HS-5 (cell line): ENCODE measurements at places on chromosomes 4 and X.

GRCh38 chr4:101286663-101287062 is 60.7 kb downstream of the PPP3CA start:
- no peak for DNase-seq

- DNase-seq = no peak
Measured at GRCh38 chr4:22869235-22869634, 176.5 kb downstream of the GBA3 start.

GRCh38 chrX:106932960-106933537 is 12.8 kb downstream of the CLDN2 start:
- DNase-seq = no peak

DNA sequence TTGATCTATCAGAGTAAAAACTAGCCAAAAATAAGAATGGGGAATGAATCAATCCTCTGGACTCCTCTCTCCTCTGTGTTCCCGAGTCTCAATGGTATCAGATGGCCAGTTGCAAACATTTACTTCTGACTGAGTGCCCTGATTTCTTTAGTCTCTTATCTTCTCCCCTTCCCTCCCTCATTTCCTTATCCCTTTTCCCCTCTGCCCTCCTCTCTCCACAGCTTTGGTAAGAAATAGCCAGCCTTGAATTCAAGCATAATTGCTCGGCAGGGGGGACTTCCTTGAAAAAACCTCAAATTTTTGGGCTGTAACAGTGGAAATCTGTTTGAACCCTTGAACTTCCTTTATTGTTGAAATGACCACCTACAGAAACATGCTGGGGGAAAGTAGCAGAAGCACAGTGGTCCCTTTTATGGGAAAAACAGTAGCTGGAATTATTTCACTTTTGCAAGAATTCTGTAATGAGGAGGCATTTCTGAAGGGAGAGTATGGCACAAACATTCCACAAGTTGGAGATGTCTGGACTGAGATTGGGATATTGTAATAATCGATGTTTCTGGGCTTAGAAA is 40.3 kb downstream of the NHS start:
- DNase-seq = no peak

- DNase-seq = peak; percentile 25
Measured at GRCh38 chrX:18390941-18391538, 34.4 kb upstream of the CDKL5 start.

GRCh38 chrX:55143621-55144020 is 54.8 kb downstream of the PAGE2 start:
- no peak for DNase-seq
